ENCODE measurements at places on chromosomes 7 and 10. TPM values are rescaled to one million over a fixed set of nuclear protein-coding genes. Genes with fewer than 3 reads are reported as not detected.

VDAC2 gene
- polyA plus RNA-seq = 126 TPM

RNF32 gene
- polyA plus RNA-seq = 0.32 TPM

HOXA10 gene
- polyA plus RNA-seq = 6.2 TPM

RASSF4 gene
- polyA plus RNA-seq = 36.7 TPM

PALD1 gene
- 2.2 TPM for polyA plus RNA-seq

WEE2 gene
- not detected for polyA plus RNA-seq

DPCD gene
- polyA plus RNA-seq = 2.8 TPM

RBAK gene
- polyA plus RNA-seq = 4.1 TPM

MRLN gene
- polyA plus RNA-seq = not detected

AKR1D1 gene
- not detected for polyA plus RNA-seq

ASB4 gene
- not detected for polyA plus RNA-seq

OPN1SW gene
- polyA plus RNA-seq = not detected

ZNF212 gene
- 3.7 TPM for polyA plus RNA-seq

LAMB1 gene
- polyA plus RNA-seq = not detected

PDE1C gene
- 0.09 TPM for polyA plus RNA-seq

PRLHR gene
- not detected for polyA plus RNA-seq

SPAM1 gene
- not detected for polyA plus RNA-seq

EGFR gene
- polyA plus RNA-seq = not detected

ZDHHC6 gene
- polyA plus RNA-seq = 39.2 TPM

TUBB8 gene
- polyA plus RNA-seq = not detected

Data from immature natural killer cell (primary cell).